Dermis microvascular lymphatic vessel endothelial cell (primary cell): ENCODE measurements at places on chromosomes 13 and 19. TPM values are rescaled to one million over a fixed set of nuclear protein-coding genes. Genes with fewer than 3 reads are reported as not detected.

The MED25 gene
- total RNA-seq: 7.6 and 15.2 TPM in 2 replicates

The PPFIA3 gene
- 4.0 TPM in 2 replicates for total RNA-seq

The ZNF550 gene
- total RNA-seq: 4.2 and 7.3 TPM in 2 replicates

The RPS5 gene
- 2,588 and 2,654 TPM in 2 replicates for total RNA-seq

The ZFP82 gene
- 3.2 and 4.0 TPM in 2 replicates for total RNA-seq

The OR7D2 gene
- under 0.01 and 0.25 TPM in 2 replicates for total RNA-seq

The RFPL4A gene
- total RNA-seq: 1.3 and 3.4 TPM in 2 replicates

The ZNF98 gene
- total RNA-seq: 0.13 TPM in 1 of 2 replicates, not detected in the other

The ZNF677 gene
- total RNA-seq: 10.3 and 12.6 TPM in 2 replicates

The ZNF284 gene
- total RNA-seq: 2.2 and 2.4 TPM in 2 replicates

- no peak for DNase-seq
Measured at GRCh38 chr13:70034286-70034685, 73.3 kb upstream of the ATXN8OS start.

DNA sequence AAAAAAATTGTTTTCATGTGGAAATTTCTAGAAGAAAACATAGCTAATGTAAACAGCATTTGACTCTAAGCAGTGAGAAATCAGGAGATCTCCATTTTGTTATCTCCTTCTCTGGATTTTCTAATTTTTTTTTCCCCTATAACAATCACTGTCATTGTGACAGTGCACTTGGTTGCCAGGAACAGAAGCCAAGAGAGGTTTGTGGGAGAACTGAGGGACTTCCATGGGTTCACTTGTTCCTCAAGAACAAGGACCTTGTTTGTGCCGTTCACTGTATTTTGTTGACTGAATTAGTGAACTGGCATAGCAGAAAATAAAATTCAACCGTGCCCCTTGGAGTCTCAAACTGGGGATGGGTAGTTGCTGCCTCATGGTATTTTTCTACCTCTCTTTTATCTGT, 17.1 kb downstream of the SHISA7 start:
- no peak for DNase-seq

DNA sequence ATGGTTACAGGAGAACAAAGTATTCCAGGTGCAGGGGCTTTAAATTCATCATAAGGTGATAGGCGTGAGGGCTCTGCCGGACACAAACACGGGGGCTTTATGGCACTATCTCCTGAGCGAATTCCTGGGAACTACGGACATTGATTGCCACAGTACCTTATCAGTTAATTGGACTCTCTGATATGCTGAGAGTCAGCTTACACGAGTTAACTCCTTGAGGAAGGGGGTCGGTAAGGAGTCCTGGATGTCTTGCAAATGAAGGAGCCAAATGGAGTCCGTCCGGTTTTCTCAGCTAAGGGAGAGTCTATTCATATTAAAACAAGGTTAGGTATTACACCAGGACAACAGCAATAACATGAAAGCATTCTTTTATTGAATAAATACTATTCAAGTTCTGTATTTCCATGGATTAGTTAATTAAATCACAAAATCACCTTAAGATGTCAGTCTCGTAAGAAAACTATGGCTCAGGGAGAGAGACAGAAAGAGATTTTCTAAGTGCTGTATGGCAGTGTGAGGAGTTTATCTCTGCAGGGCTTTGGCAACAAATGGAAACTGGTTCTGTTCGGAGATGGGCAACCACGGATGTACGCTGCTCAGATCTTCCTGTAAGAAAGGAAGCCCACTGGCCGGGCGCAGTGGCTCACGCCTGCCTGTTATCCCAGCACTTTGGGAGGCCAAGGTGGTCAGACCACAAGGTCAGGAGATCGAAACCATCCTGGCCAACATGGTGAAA, 26.2 kb upstream of the HIF3A start:
- no peak for DNase-seq

GRCh38 chr19:4268816-4269430, 10.1 kb upstream of the SHD start:
- no peak for DNase-seq

- peak; percentile 65 for DNase-seq
Measured at GRCh38 chr13:42363941-42364612, 92.1 kb downstream of the AKAP11 start.

DNA sequence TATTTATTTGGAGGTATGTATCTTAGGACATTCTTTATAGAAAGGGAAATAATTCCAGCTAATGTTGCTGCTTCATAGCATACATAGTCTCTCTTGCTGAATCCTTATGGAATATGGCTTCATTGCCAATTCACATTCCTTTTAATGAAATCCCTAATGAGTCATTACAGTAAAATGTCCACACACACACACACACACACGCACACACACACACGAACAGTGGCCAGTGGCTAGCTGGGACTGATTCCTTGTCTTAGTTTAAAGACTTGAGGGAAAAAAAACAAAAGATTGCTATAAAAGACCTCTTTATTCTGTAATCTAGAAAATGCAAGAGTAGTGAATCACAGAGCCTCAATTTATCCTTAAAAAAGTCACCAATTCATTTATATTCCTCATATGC, 301.6 kb downstream of the SLITRK6 start:
- DNase-seq: no peak

GRCh38 chr19:19477705-19478383, 37.5 kb downstream of the TSSK6 start:
- no peak for DNase-seq

GRCh38 chr19:49423985-49424303, 703 bp upstream of the PTH2 start:
- no peak for DNase-seq

DNA sequence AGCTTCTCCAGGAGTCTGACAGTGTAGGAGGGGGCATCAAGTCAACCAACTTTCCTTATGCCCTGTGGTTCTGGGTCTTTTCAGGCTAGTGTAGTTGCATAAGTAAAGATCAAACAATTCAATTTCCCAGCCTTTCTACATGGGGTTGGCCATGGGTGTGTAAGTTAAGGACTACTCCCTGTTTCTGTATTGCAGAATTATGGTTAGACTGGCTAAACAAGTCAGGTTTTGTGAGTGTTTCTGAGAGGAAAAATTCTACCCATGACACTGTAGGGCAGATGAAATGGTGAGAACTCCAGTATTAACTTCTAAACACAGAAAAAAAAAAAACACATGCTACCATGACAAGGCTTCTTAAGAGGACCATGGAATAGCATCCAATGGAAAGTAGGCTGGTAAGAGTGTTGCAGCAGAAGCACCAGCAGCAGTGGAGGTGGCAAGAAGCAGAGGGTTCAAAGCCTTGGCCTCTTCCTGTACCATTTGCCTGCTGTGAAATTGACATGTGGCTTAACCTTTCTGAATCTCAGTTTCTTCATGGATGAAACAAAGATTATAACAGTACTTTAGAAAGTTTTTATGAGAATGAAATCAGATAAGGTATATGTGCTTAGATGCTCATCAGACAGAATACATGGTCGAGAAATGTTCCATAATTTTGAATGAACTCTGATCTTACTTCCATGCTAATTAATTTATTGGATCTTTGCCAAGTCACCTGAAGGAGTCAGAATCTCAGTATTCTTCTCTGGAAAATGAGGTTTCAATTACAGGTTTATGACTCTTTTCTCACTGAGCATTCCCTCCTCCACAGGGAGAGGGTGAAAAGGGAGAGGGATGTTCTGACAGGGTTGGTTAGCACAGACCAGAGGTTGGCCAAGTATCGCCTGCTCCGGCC, 11.4 kb upstream of the SCEL start:
- no peak for DNase-seq

DNA sequence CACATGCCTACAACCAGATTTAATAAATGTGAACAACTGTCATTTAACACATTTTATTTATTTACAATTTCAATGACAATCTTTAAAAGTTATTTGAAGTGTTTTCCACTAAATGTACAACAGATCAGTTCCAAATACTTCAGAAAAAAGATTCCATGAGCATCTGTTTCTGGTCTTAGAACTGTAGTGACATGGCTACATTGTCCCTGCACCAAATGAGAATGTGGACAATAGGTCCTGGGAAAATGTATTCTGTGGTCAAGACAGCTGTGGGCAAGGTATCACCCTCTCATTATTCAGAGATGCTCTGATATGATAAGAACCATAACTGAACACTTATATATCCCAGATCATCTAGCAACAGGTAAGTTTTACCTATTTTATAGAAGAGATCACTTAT, 43.7 kb downstream of the ELF1 start:
- no peak for DNase-seq

GRCh38 chr13:62960723-62961122, 1545.1 kb upstream of the PCDH20 start:
- no peak for DNase-seq

GRCh38 chr19:53808710-53809125, 15.4 kb downstream of the NLRP12 start:
- DNase-seq: peak; percentile 54

DNA sequence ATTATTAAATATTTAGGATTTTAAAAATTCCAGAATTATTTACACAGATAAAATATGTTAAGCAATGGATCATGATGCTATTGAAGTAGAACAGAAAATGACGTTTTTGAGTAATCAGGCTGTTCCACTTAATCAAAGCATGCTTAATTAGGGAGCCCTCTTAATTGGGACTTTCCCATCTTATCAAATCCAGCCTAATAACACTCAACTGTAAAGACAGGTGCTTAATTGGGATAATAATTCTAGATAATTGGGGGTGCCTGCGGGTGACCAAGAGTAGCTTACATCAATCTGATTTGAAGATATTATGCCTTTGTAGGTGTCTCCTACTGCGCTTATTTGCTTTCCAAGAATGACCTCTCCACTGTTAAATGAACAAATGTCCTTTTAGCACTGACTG, 742.2 kb upstream of the SLITRK6 start:
- DNase-seq: no peak
